GM06990 (cell line): ENCODE measurements at places on chromosomes 11 and 22.

- DNase-seq: no peak
Observed at GRCh38 chr11:59992425-59992824, 24.6 kb upstream of the OOSP4B start.

GRCh38 chr11:130094614-130095013 lies 24.9 kb downstream of the APLP2 start:
- DNase-seq: no peak

GRCh38 chr11:31877083-31877482 lies 66.0 kb upstream of the PAX6 start:
- DNase-seq: no peak

DNA sequence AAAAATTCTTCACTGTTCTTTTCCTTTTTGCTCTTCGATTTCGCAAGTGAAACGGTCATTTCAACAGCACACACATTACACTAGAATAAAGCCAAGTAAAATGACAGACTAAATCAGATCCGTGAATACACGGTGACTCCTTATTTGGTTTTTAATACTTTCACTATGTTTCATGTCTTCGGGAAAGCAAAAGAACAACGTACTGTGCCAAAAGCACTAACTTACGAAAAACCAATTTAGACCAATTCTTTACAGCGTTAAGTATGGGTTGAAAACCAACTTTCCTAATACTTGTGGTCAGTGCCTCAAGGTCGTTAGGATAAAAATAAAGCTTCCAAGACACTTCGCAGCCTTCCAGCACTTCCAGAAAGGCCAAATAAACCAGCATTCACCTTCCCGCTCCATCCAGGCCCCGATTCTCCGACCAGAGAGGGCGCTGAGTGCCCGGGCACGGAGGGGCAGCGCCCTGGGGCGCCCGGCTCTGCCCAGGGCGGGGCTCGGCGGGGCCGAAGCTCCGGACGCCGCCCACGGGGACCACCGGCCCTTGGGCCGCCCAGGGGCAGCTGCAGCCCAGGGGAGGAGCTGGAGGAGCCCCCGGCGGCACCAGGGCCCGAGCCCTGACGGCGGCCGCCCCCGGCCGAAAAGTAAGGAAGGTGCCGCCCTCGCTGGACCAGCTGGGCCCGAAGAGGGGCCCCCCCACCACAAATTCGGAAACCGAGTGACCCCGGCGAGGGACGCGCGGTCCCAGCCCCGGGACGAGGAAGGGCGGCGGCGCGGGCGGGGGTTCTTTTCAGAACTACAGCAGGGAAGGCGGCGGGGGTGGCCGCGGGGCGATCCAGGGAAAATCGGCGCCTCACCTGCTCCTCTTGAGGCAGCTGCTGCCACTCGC lies 499 bp downstream of the ATL3 start:
- peak; percentile 57 for DNase-seq

- DNase-seq: no peak
Observed at GRCh38 chr11:122690384-122690783, 34.9 kb downstream of the UBASH3B start.

GRCh38 chr11:60987577-60988277 lies 16.2 kb downstream of the CD6 start:
- no peak for DNase-seq

DNA sequence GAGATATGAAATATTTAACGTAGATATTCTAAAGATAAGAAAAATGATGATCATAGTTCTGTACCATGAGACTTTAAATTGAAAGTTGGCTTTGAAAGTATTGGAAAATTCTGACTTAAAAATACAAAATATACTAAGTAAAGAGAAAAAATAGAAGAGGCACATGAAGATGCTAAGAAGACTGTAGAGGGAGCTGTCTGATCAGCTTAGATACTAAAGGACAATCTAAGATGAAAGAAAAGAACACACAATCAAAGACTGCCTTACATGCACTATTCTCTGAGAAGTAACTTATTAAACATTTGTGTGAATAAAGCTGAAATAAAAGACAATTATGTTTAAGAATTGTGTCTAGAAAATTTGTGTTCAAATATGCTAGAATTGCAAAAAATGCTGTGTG lies 55.1 kb downstream of the RBMXL2 start:
- no peak for DNase-seq

DNA sequence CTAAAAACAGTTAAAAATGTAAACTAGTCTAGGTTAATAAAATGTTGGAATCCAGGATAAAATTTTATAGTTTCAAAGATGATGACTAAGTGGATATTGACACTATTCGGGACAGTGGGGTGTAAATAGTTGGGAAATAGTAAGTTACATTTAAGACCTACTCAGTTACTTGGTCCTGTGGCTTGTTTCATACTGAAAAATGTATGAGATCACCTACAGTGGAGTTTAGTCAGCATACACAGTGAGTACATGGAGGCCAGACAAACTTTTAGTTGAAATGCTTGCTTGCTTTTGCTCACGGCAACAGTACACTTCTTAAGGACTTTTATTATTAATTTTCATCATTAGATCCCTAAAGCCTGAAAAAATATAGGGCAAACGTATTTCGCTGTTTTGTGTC lies 16.1 kb downstream of the TRIM22 start:
- DNase-seq: no peak

DNA sequence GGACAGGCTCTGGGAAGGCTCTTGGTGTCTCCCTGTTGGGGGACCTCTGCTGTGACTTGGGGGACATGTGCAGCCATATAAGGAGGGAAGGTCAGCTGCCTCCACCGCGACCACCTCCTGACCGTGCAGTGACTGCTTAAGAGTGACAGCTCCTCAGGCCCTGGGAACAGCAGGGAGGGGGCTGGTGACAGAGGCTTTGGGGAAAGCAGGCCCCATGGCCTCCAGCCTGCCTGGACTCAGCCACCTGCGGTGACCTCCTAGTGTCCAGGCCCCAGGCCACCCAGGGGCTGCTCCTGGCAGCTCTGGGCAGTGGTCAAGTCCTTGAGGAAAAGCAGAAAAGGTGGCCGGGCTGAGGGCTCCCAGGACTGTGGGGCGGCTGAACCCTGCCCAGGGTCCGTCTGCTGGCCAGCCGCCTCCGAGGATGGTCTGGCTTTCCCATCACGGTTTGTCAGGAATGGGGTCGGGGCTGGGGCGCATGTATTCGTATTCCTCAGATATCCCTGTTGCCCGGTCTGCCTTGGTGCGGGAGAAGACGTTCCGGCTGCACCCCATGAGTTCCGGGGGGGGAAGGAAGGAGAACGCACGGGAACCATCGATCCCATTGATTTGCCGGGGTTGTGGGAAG lies 96.8 kb downstream of the WNT7B start:
- DNase-seq: no peak

- no peak for DNase-seq
Observed at GRCh38 chr11:9053316-9054035, 37.9 kb downstream of the SCUBE2 start.

DNA sequence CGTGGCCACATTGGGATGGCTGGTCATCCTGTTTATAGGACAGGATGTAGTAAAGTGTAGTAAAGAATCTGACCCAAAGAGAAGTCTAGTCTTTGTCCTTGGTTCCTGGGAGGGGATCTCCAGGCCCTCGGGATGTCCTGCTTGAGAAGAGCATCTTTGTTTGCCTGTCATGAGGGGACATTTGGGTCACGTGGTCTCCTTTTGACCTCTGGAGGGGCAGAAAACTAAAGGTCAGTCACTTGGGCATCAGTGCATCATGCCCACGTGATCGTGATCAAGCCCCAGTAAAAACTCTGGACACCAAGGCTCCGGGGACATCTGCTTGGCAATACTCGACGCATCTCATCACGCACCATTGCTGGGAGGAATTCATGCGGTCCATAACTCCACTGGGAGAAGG lies 9.1 kb downstream of the SMIM38 start:
- DNase-seq: no peak

DNA sequence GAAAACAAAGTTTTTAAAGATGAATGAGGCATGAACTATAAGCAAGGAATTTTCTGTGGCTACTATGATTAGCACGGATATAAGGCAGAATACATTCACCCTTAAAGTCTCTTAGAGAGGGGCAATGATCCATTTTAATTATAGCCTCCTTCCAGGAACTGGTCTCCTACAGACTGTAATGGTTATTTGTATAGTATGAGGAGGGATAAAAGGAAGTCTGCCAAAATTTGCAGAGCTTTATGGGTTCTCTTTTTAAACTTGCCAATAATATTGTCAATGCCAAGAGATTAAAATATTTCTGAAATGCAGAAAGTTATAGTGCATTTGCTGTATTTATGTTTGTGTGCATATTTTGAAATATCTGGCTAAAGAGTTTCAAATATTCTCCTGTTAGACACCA lies 271.4 kb upstream of the LUZP2 start:
- no peak for DNase-seq

DNA sequence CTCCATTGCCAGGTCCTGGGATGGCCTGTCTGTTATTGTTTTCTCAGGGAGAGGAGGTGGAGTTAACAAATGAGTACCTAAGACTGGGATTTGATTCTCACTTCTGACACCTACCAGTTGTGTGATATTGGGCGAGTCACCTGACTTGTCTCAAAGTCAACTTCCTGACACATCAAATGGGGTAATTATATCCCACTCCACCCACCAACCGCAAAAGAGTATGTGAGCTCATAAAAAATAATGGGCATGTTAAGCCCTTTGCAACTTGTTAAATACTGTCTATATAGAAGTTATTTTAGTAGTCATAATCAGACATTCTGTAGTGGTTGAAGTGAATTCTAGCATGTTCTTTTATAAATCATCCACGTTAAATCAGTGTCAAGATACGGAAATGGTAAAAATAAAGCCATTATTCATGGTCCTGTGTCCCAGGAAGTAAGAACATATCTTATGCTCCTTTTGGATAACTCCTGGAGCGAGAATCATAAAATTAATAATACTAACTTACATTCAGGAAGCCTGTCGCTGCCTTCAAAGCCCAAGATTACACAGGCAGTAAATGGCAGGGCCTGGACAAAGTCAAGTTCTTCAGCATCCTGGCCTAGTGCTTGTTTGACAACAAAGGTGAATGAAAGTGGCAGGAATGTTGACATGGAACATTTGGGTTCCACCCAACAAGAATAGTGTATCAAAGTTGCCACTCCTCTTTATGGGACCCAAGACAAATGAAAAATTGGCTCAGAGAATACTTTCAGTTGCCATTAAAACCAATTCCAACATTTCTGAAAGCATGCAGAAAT lies 54.3 kb downstream of the SYTL2 start:
- no peak for DNase-seq

- no peak for DNase-seq
Observed at GRCh38 chr11:12150831-12151382, 40.5 kb downstream of the MICAL2 start.

- DNase-seq: peak; percentile 35
Observed at GRCh38 chr11:7673724-7674434, 579 bp upstream of the CYB5R2 start.

DNA sequence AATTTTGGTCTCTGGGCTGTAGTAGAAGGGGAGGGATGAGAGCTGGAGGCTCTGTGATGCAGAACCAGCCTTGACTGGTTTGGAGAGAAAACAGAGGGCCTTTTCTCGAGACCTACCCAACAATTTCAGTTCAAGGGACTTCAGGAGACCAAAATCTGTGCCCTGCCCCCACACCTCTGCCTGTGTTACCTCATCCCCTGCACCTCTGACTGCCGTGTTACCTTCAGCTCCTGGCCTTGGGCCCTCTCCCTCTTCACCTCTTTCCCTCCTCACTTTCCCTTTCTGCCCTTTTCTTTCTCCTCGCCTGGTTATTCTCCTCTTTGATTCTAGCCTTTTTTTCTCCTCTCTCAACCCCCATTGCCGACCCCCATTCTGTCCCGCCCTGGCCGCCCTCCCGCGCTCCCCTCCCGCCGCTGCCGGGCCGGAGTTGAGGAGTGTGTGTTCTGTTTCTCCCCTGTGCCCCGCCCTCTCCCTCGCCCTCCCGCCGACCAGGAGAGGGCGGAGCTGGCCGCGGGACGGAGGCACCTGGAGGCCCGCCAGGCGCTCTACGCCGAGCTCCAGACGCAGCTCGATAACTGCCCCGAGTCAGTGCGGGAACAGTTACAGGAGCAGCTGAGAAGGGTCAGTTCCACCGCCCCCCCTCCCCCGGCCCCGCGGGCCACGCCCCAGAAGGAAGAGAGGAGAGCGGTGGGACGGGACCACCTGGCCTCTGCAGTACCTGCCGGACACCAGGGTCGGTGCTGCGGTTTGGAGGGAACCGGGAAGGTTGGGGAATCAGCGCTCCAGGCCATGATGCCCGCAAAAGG lies 27.2 kb downstream of the PHLDB1 start:
- DNase-seq: no peak

- DNase-seq: no peak
Observed at GRCh38 chr11:19567996-19568395, 144.6 kb upstream of the NAV2 start.

DNA sequence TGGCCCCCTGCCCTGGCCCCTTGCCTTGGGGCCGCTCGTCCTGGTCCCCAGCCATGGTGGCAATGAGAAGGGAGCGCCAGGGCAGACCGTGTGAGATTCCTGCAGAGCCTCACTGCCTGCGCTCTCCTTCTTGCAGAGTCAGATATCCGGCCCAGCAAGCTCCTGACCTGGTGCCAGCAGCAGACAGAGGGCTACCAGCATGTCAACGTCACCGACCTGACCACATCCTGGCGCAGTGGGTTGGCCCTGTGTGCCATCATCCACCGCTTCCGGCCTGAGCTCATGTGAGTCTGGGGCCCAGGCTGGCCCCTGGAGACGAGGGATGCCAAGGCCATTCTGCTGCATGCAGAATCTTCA lies 114.1 kb downstream of the MICAL2 start:
- peak; percentile 62 for DNase-seq

- no peak for DNase-seq
Observed at GRCh38 chr11:104089481-104089880, 53.0 kb downstream of the DDI1 start.

GRCh38 chr11:64261556-64262080 lies 10.3 kb downstream of the PLCB3 start:
- DNase-seq: no peak

GRCh38 chr11:125956391-125957134 lies 10.7 kb downstream of the VSIG10L2 start:
- DNase-seq: no peak

DNA sequence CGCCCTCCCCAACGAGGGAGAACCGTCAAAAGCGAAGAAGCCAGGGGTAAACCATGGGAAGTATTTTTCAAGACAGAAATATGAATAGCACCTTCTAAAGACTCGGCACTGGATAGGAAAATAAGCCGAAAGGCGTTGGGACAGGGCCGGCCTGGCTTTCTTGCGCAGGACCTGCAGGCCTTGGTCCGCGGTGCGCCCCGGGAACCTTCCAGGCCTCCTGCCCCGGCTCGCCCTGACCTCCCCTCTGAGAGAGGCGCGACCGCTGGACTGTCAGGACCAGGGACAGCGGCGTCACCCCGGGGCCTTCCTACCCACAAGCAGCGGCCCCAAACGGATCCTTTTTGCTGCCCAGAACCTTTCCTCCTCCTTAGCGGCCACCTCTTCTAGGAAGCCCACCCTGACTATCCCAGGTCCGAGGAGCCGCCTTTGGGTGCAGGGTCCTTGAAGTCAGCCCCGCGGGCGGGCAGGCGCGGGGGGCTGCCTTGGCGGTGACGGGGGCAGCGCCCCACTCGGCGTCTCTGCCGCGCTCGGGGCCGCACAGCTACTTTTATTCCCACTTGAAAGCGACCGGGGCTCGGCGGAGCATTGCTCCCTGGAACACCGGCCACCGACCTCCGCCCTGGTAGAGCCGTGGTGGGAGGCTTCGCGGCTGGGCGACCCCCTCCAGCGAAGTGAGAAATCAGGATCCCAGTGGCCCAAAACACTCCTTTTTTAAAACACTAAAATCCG lies 650 bp upstream of the MAPK11 start:
- peak; percentile 78 for DNase-seq
